Left lung (tissue), 14 donors: ENCODE measurements at places on chromosomes 1 and 21. TPM values are rescaled to one million over a fixed set of nuclear protein-coding genes. Genes with fewer than 3 reads are reported as not detected.

Gene PUM1
- polyA plus RNA-seq, result 122 TPM

Gene SLC2A5
- polyA plus RNA-seq, result 1.4 TPM

Gene KCNQ4
- polyA plus RNA-seq, result 1.3 TPM

Gene APOBEC4
- 2.2 TPM for polyA plus RNA-seq

Gene KANK4
- 11.8 TPM for polyA plus RNA-seq

Gene CDC20
- 43.1 TPM for polyA plus RNA-seq

Gene CD244
- 0.75 TPM for polyA plus RNA-seq

Gene FHAD1
- polyA plus RNA-seq, result 1.5 TPM

Gene SPATA6
- 33.9 TPM for polyA plus RNA-seq

Gene LAMC2
- polyA plus RNA-seq, result 38.1 TPM

Gene SMPDL3B
- polyA plus RNA-seq, result 14.6 TPM
